Astrocyte (in vitro differentiated cells and primary cell): ENCODE measurements at places on chromosomes 2 and 18. TPM values are rescaled to one million over a fixed set of nuclear protein-coding genes. Genes with fewer than 3 reads are reported as not detected.

Gene ACKR3
- total RNA-seq = 72.7 and 88.3 TPM in 2 replicates

Gene STARD6
- not detected in 2 replicates for total RNA-seq

Gene DTNA
- 32.9 and 41.1 TPM in 2 replicates for total RNA-seq

Gene CGREF1
- 1.8 and 3.0 TPM in 2 replicates for total RNA-seq

Gene MLPH
- 14.2 and 16.2 TPM in 2 replicates for total RNA-seq

Gene CFAP65
- 0.22 and 0.27 TPM in 2 replicates for total RNA-seq

Gene AFF3
- 14.7 and 24.1 TPM in 2 replicates for total RNA-seq

Gene DNAJC5G
- not detected in 2 replicates for total RNA-seq

Gene CCL20
- not detected in 2 replicates for total RNA-seq

Gene FEV
- total RNA-seq = not detected in 2 replicates

Gene GALNT14
- total RNA-seq = 2.1 and 2.9 TPM in 2 replicates

DNA sequence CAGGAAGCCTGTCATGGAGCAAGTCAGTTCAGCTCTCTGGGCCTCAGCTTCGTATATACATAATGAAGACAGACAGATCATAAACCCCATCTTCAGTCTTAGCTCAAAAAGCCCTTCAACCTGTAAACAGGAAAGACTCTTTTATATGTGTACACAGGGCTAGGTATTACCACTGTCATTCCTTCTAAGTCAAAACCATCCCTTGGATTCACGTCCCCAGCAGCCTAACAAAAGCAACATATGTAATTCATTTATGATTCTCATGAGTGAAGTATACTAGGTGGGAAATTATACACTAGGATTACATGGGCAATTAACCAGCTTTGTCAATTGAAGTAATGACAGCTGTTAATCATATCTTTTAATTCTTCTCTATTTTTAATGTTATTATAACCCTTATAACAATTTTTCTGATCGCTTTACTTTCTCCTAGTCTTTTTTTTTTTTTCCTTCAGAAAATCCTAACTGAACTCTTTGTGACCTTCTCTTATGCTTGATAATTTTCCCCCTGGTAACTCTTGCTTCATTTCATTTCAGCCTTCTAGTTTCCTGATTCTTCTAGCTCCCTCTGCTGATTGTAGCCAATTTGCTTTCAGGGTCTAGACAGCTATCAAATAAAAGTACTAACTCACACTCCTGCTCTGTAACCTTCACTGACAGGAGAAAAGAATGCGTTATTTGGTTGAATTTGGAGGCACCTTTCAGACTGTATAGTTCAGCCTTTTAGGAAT, 99.7 kb downstream of the RBM43 start:
- DNase-seq = peak; percentile 23

DNA sequence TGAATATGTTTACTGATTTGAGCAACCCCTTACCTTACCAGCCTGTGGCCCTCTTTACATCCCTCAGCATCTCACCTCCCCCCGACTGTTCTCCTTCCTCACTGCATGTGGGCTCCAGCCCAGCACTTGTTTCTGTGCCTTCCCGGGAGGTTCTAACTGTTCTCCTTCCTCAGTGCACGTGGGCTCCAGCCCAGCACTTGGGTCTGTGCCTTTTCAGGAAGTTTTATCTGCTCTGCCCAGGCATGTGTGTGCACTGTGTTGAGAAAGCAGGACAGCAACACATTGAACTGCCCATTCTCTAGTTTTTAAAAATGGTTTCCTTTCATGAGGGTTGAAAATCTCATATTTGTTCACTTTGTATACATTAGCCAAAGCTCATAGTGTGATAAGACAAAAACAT, 158.4 kb downstream of the ATP9B start:
- DNase-seq = no peak

GRCh38 chr2:10285556-10286198, 17.0 kb upstream of the HPCAL1 start:
- DNase-seq = no peak

DNA sequence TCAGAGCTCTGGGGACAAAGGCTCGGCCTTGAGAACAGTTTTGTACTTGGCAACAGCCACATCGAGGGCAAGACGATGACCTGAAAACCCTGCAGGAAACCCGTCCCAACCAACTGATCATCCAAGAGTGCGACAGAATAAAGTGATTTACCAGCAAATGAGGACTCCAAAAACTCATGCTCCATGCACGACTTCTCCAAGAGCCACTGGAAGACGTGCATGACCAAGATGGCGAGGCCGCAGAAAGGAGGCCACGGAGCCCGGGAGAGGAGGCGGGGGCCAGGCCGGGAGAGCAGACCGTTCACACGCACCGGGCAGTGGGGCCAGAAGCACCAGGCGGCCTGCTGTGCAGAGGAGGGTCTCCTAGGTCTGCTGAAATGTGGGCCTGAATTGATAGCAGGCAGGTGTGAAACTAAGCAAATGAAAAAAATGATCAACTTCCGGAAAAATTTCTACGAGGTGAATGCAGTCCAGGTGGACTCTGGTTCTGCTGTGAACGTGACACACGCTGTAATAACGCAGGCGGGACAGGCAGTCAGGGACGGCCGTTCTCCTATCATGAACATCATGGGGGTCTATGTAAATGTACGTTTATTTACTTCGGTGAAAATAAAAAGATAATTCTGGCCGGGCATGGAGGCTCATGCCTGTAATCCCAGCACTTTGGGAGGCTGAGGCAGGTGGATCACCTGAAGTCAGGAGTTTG, 252.2 kb downstream of the HDAC4 start:
- DNase-seq = no peak

DNA sequence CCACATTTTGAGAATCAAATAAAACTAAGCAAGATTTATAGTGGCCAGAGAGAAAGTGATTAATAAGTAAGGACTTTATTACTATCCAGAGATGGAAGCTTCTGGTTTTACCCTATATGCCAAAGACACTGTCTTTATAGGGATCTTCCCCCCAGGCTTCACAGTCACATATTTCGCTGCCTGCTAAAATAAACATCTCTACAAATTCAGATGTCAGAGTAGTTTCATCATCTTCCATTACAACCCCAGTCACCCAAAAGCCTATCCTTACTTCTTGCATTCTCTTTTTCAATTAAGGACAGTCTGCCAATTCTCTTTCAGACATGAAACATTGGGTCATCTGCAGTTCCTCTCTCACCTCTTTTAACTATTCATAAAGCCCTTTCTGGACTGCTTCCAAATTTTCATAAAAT, 28.3 kb downstream of the CREB1 start:
- peak; percentile 61 for DNase-seq

GRCh38 chr18:48772457-48772856, 178.3 kb downstream of the SMAD7 start:
- DNase-seq = no peak

GRCh38 chr18:24988253-24988840, 363.6 kb downstream of the ZNF521 start:
- no peak for DNase-seq

DNA sequence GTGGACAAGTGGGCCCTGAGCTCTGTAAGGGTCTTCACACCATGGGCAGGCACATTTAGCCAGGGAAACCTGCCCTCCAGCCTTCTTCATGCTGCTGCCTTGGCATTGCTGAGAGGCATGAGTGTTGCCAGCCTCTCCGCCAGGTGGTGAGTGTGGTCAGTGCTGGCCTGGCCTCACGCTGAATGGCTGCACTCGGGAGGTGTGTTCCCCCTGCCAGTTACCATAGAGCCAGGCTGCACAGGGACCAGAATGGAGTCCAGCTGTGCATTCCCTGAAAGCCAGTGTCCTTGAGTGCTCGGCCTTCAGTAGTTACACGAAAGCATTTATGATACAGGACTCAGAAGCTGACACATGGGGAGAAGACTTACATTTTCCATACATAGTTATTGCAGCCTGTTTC, 139.7 kb downstream of the ATP9B start:
- no peak for DNase-seq

DNA sequence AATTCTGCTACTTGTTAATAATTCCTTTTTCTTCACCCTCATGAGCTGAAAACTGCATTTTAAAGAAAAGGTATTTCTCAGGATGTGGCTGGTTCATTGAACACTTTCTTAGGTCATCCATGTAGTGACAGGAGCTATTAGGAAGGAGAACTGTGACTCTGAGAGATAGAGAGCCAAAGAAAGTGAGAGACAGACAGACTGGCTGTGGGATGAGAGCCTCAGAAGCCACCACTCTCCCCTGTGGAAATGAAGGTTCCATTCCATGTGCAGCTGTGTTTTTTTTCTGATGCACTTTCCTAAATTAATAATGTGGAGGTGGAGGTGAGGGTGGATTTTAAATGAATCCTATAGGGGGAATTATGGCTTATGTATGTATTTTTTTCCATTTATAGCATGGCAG, 113.3 kb downstream of the FAM210A start:
- no peak for DNase-seq

DNA sequence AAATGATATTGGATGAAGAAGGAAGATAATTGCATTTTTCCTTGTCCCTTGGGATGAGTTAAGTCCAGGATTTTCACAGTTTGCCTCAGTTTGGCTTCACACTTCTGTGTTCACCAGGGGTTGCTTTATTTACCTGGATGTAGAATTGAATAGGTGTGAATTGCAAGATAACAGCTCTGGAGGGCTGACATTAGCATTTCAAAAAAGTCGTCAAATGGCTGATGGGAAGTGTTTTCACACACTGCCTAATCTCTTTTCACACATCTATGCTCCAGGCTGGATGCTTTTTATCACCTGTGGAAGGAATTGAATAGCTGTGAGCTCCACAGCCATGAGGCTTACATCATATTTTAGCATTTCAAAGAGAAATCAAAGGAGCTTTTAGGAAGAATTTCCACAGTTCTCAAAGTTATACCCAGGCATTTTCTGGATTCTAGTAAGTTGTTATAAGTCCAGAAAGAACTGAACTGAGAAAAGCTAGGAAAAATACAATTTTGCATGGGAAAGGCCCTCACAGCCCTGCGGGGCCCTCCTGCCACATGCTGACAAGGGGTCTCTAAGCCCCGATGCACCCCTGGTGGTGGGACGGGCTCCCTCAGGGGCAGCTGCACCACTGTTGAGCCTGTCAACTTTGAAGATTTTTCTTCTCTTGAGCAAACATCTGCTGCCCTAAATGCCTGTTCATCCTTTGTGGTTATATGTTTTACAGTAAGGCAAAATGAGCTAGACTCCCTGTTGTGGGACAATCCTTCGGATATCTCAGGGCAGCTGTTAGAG, 43.9 kb downstream of the TEX51 start:
- no peak for DNase-seq

DNA sequence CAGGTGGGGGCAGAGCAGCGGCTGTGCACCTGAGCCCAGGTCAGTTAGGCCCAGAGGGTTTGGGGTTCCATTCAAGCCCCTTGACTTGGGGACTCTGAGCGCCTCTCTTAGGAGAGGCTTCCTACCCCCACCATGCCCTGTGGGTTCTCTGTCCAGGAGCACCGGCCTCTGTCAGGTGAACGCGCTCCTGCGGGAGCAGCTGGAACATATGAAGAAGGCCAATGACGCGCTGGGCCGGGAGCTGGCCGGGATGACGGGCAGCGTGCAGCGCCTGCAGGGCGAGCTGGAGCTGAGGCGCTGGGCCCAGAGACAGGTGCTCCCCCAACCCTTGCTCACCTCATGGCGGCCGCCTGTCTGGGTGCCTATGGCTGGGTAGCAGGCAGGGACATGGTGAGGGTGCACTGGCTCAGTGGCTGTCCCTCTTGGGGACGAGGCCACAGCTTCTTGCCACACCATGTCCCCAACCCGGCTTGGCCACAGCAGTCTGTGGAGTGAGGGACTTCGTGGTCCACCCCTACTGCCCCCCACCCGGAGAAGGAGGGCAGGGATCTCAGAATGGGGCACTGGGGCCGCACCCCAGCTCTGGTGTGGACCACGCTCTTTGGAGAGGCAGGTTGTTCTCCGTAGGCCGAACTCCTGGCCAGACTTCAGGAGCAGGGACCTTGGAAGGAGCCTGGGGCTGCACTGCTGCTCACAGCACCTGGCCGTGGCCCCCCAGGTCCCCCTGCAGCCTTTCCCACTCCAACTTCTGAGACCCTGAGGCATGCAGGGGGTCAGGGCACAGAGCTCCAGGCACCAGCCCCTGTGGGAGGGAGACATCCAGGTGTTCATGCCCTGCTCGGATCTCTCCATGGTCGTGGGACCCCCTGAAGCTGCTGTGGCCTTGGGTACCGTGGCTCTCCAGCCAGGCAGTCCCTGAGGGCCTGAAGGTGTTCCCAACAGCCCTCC, 19.7 kb downstream of the CROCC2 start:
- DNase-seq = no peak

DNA sequence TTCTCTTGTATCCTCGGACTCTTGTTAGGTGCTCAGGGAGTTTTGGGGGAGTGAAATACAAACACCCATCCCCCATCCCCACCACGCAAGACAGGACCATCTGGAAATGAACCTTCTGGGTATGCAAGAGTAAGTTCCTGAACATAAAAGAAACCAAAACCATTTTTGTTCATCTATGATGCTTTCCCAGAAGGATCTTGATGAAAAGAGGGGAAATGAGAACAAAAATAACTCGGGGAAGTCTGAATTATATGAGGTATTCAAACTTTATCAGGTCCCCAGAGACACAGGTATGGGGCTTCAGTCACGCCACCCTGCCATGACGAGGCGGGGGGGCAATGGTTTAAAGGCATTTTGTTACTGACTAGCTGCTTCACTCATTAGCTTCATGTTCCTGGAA, 68.6 kb upstream of the DNMT3A start:
- no peak for DNase-seq

- DNase-seq = peak; percentile 91
Observed at GRCh38 chr2:146850746-146851145, 994.1 kb upstream of the ACVR2A start.

GRCh38 chr2:39737661-39738060, 41.4 kb downstream of the THUMPD2 start:
- DNase-seq = peak; percentile 95

GRCh38 chr2:164498836-164499235, 122.4 kb downstream of the GRB14 start:
- no peak for DNase-seq

GRCh38 chr2:223012291-223012690, 39.7 kb upstream of the KCNE4 start:
- no peak for DNase-seq

DNA sequence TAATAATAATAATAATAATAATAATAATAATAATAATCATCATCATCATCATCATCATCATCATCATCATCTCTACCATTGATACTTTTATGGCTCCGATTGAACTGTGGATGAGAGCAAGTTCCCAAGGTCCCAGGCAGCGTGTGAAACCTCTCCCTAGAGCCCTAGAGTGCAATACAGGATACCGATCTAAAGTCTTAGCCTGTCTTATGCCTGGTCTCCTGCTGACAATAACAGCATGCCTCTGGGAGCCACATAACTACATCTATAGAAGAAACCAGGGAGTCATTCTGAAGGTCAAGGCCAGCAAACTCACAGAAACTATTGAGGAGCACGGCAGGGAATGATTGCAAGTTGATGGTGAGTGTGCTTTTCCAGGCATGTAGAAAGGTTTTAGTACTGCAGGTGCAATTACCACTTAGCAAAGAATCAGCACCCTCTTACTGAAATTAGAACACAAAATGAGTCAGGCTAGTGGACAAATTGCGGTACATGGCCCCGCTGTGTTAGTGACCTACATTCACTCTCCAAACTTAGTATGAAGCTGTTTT, 457.2 kb upstream of the CDH20 start:
- no peak for DNase-seq
